ENCODE measurements at places on chromosomes 6 and 20.

- DNase-seq = peak; percentile 56
These were observed 231.8 kb downstream of the BCKDHB start for GRCh38 chr6:80338201-80338836.

DNA sequence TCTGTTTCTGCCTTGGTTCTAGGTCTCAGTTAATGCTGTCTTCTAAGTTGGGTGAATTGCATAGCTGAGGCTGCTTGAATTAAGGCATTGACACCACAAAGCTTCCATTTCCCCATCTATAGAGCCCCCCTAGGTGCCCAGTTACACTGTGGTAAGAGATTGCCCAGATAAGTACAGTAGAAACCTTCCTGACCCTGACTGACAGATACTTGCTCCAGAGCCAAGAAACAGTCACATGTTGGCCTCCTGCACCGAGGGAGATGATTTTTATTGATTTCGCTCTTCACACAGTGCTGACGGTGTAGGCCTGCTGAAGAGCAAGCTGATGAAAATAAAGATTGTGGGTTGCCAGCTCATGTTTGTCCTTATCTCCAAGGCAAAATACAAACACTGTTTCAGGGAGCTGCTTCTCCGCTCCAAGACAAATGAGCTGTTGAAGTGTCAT is 67.9 kb downstream of the TRMT11 start:
- no peak for DNase-seq

GRCh38 chr6:29850011-29850553 is 22.5 kb downstream of the HLA-G start:
- DNase-seq = no peak

DNA sequence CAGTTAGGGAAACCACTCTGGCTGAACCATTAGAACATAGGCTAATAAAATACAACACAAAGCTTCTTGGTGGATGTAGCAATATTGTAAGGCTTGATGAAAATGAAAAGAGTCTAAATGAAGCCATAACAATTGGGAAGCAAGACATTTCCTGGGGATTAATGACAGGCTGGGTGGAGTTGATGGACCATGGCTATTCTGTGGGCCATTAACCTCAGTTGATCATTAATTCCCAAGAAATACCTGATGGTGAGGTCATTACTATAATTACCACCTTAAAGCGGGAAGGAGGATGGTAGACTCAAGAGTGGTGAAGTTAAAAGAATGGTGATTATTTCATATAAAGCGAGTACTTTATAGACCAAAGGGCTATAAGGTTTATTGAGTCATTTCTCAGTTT is 455.8 kb upstream of the MAP3K7 start:
- no peak for DNase-seq

- DNase-seq = no peak
These were observed 67.3 kb upstream of the NXT1 start for GRCh38 chr20:23283096-23283850.

- peak; percentile 45 for DNase-seq
These were observed 148.3 kb downstream of the GPX5 start for GRCh38 chr6:28673787-28674671.

- no peak for DNase-seq
These were observed 12.8 kb upstream of the PDYN start for GRCh38 chr20:2006452-2007361.

- DNase-seq = no peak
These were observed 6.9 kb downstream of the TP53INP2 start for GRCh38 chr20:34710861-34711574.

DNA sequence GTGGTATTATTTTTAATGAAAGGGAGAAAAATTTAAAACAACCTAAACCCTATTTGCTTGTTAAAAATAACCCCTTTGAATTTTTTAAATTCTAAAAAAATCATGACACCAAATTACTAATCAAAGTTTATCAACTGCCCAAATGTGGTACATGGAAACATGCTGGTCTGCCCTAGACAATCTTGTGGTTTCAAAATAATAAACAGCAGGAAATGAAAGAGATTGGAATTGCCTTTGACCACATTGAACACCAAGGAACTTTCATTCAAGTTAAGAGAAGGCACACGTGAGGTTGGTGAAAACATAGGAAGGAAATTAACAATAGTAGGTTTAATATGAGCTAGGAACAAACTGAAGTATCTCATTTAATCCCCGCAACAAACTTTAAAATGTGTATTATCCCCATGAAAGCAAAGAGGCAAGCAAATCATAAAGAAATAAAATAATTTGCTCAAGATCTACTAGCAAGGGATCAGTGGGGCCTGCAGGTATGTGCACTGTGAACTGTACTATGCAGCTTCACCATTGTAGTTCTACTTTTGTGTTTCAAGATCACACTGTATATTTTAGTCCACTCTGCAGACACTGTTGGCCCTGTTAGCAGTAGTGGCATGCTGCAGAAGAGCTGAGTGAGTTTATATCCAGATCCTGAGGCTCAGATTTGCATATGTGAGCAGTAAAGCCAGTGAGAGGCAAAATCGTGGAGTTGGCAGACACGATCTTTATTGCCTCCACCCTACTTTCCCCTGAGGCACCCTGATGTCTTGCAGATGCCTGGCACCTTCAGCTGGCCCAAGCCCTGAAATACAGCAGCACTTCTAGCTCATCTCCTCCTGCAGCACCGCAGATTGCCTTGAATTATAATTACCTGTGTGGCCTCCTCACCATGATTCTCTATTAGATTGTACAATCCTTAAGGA is 157.8 kb upstream of the TENT5A start:
- DNase-seq = no peak

DNA sequence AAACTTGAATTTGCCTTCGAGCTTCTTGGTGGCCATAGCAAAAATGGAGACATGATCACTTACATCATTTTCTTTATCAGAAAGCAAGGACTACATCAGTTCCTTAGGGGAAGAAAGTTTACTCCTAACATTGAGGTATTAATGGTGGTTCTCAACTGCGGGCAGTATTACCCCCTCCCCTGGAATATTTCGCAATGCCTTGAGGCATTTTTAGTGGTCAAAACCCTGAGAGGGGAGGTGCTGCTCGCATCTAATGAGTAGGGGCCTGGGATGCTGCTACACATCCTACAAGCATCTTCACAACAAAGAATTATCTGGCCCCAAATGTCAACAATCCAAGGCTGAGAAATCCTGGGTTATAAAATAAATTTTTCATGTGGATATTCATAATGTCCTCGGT is 222.2 kb upstream of the TSHZ2 start:
- no peak for DNase-seq

DNA sequence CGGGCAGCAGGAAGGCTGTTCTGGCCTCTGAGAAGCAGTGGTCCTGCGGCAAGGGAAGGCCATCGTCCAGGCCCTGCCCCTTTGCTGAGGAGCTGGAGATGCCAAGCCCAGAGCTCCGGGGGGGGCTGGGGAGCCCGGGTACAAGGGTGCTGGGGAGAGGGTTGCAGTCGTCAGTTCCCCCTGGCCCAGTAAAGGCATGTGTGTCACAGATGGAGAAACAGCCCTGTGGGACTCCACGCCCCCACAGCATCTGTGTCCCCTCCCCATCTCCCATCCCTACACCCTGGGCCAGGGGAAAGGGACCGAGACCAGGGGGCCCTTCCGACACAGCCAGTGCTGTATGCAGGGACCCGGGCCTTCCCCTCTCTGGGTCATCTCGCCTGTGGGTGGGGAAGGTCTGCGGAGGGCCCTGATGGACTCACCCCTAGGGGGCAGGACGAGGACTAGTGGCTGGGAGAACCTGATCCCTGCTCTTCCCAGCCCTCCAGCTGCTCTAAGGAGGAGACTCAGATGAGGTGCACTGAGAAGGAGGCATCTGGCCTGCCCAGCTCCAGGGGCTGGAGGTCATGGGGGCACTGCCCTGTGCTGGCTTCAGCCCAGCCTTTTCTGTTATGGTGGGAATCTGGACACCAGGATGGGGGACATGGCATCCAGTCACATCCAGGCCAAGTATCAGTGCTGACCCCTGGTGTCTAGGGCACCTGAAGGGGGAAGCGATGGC is 609 bp downstream of the MYL9 start:
- DNase-seq = no peak

- DNase-seq = no peak
These were observed 3.4 kb upstream of the RSPO4 start for GRCh38 chr20:1005452-1006027.

DNA sequence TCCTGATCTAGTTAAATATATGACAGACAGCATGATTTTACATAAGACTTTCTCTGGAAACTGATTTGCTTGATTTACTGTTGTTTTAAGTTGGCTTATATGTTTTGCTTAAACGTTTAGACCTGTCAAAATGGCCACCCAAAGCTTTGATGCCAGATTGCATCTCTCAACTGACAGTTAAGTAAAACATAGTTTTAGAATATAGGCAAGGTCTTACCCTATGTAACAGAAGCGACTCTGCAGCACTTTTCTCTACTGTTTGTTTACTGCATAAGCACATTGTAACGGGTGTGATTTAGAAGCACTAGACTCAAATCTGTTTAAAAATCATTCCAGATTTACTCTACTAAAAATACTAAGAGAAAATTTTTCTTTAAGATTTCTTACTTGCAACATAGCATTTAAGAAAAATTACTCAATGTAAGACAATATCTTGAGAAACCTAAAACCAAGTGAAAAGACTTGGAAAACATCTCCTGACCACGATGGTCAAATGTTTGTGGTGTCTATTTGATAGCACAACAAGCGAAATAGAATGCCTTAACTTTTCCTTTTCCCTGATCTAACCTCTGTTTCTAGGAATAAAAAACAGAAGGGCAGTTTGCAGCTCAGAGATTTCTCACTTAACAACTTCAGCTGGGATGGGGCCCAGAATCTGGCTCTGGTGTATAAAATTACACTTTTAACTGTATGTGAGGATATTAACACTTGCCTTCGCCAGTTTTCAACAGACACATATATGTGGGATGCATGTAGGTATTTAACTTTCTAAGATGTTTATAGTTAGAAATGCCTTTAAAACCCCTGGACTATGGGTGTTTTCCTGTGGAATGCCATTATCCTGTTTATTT is 47.4 kb downstream of the AIG1 start:
- DNase-seq = no peak

DNA sequence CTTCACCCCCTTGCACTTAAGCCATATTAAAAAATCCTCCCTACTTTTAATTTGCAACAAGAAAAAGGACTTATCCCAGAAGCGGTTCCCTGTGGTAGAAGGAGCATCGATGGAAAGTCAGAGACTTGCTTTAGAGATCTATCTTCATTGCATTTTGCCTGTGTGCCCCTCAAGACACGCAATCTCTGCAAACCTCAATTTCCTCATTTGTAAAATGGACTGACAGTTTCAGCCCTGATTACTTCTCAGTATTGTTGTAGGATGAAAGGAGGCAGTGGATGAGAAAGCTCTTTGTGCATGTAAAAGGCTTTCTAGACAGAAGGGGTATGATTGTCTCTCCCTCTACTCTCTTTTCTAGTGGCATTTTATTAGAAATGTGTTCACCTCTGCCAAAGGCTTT is 410.2 kb downstream of the CDC5L start:
- no peak for DNase-seq

DNA sequence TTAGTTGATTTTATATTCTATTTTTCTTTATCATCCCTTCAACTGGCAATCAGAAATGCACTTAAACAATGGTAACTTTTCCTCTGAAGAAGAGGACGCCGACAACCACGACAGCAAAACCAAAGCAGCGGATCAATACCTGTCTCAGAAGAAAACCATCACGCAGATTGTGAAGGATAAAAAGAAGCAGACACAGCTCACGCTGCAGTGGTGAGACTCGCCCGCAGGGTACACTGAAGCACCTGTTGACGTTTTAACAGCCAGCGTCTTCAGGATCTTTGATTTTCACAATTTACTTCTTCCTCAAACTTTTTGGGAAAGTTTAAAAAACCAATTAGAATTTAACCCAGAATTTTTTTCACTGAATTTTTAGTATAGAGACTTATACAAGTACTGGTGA is 701 bp downstream of the RFX6 start:
- DNase-seq = no peak

GRCh38 chr6:107318100-107318736 is 141.1 kb downstream of the PDSS2 start:
- no peak for DNase-seq

DNA sequence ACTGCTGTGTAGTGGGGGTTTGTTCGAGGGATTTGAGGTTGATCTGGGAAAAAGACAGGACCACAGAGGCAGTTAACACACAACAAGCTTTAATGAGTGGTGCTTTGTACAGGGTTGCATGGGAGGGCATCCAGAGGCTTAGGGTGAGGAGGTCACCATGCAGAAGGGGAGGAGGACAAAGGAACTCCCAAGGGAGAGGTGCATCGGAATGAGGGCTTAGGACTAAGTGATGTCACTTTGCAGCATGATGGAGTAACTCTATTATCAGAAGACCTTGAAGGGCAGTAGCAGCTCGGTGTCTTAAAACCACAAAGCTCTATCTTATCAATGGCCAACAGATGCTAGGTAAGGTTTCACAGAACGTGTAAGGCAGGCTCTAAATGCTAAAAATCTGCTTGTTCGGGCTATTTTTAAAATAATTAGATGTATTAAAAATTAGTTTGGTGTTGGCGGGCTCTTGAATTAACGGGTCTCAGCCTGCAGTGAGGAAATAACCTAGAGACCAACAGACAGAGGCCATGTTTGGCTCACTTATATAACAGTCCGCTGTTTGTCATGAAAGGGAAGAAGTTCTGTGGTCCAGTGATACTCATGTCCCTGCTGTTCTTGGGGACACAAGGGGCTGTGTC is 37.9 kb downstream of the MAN1A1 start:
- no peak for DNase-seq

DNA sequence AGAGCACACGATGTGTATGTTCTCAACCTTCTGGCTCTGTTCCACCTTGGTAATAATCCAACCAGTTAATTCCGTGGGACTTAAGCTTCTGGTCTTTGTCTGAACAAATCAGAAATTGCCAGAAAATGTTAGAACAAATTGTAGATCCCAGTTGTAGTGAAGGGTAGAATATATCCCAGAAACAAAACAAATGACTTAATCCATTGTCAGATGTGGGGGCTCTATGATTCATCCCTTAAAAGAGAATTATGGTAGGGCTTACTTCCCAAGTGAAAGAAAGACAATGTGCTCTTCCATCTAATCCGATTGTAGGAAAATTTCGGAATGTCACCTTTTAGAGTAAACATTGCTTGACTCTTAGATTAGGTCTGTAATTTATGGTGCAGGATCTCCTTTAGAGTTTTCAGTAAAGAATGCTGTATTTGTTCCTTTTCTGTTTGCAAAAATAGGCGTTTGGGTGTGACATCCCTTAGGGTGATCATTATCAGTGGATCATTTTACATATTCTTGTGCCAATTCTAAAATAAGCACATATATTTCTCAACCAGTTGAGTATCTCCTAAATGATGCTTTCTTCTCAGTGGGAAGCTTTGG is 234.5 kb upstream of the ZNF217 start:
- DNase-seq = no peak

DNA sequence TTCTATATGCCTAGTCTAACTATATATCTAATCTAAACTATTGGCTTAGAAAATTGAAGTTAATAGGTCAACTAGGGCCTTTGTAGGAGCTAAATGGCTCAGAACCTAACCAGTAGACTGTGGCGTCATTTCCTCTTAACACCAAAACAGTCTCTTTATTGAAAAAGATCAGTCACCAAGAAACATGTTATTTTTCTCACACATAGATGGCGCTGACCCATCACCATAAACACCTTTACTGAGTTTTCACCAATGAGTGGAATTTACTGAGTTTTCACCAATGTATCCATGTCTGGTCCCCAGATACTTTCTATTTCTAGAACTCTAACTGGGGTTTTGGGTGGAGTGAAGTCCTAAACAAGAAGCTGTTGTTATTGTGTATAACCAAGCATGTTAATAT is 636.0 kb downstream of the BCKDHB start:
- no peak for DNase-seq

Measured in stimulated activated CD4-positive, alpha-beta T cell treated with anti-CD3 and anti-CD28 coated beads, Interleukin-15, amount 100 ng/mL, for 1 hour (primary cell).